ENCODE measurements at places on chromosomes 13 and 19.

- no peak for DNase-seq
These were observed 39.7 kb downstream of the USP12 start for GRCh38 chr13:27131906-27132305.

GRCh38 chr13:37023871-37024270 is 23.3 kb downstream of the EXOSC8 start:
- peak; percentile 5 for DNase-seq

GRCh38 chr19:55080121-55080967 is 4.7 kb downstream of the EPS8L1 start:
- peak; percentile 60 for DNase-seq

DNA sequence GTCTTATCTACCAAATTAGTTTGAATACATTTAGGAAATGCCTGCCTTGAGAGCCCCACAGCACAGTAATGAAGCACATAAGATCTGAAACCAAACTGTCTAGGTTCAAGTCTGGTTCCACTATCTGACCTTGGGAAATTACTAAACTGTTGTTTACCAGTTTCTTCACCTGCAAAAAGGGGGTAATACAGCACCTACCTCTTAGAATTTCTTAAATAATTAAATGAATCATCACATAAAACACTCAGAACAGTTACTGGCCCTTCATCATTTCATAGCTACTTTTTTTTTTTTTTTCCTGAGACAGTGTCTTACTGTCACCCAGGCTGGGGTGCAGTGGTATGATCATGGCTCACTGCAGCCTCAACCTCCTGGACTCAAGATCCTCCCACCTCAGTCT is 59.6 kb downstream of the USP12 start:
- DNase-seq = no peak

DNA sequence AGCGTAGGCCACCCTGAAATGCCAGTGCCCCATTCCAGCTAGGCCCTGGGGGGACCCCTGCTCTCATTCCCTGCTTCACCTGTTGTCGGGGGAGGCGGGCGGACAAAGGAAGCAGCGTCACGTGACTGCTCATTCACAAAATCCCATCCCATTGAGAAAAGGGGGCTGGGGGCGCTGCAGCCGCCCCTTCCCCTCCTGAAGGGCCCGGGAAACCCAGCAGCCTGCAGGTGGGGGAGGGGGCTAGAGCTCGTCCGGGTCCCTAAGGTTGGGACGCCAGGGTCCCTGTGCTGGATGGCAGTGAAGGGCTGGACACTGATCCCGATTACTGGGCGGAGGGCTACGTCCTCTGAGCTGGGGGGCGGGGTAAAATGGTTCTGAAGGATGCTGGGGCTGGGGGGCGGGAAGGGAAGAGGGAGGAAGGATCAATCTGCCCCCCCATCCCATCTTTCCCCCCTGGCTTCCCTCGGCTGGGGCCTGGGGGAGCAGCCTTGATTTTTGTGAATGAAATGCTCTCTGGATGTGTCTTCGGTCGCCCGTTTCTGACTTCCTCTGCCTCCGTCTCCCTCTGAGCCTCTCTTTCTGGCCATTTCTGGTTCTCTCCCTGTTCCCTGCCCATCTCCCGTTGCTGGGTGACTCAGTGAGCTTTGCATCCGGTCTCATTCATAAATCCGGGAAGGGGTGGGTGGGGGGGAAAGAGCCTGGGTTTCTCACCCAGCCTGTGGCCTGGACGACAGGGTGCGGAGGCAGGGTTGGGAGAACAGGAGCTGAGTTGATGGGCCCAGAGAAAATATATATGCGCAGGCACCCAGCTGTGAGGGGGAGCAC is 816 bp downstream of the SPRED3 start:
- DNase-seq = peak; percentile 52

- DNase-seq = no peak
These were observed 45.3 kb upstream of the VSTM2B start for GRCh38 chr19:29480507-29480906.

DNA sequence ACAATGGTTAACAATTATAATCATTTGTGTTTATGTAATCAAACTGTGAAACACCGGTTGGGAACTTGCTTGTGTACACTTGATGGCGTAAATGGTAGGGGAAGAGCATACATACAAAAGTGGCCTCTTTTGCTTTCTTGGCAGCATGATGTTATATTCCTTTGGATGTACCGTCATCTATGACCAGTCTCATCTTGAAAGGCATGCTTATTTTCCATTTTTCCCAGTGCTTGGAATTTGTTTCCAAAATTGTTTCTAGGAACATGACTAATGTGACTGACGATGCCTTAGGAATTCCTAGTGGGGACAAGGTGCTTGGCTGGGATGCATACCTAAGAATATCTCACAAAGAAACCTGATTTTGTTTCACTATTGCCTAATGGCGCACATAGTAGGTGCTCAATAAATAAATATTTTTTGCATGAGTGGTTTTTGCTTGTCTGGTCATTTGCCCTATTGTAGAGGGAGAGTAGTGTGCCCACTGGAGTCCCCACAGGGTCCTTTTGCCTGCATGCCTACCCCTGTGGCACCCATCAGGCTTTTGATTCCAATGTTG is 45.5 kb downstream of the SAE1 start:
- peak; percentile 68 for DNase-seq

DNA sequence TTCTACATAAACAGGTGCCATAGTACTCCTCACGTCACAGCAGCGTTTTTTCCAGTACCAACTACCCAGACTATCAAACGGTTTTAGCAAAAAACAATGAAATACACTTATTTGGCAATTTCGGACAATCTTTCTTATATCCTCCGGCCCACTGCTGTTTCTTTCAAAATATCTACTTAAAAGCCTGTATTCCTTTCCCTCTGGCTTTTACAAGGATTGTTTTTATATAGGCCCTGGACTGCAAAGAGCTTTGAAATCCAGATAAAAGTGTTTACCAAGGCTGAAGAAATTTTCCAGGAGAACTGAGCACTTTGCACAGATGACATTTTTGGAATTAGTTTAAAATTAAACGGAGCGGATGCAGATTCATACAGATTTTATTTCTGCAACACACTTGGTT is 255.9 kb upstream of the STARD13 start:
- no peak for DNase-seq

- no peak for DNase-seq
These were observed 34.8 kb downstream of the IL12RB1 start for GRCh38 chr19:18051887-18052286.

All from fibroblast of gingiva (primary cell).